A673 (cell line): ENCODE measurements at places on chromosomes 12 and 14. TPM values are rescaled to one million over a fixed set of nuclear protein-coding genes. Genes with fewer than 3 reads are reported as not detected.

- DNase-seq: no peak
Measured at GRCh38 chr14:60495946-60496345, 10.1 kb upstream of the C14orf39 start.

- peak; percentile 93 for DNase-seq
Measured at GRCh38 chr12:53099071-53099882, 1.8 kb downstream of the IGFBP6 start.

DNA sequence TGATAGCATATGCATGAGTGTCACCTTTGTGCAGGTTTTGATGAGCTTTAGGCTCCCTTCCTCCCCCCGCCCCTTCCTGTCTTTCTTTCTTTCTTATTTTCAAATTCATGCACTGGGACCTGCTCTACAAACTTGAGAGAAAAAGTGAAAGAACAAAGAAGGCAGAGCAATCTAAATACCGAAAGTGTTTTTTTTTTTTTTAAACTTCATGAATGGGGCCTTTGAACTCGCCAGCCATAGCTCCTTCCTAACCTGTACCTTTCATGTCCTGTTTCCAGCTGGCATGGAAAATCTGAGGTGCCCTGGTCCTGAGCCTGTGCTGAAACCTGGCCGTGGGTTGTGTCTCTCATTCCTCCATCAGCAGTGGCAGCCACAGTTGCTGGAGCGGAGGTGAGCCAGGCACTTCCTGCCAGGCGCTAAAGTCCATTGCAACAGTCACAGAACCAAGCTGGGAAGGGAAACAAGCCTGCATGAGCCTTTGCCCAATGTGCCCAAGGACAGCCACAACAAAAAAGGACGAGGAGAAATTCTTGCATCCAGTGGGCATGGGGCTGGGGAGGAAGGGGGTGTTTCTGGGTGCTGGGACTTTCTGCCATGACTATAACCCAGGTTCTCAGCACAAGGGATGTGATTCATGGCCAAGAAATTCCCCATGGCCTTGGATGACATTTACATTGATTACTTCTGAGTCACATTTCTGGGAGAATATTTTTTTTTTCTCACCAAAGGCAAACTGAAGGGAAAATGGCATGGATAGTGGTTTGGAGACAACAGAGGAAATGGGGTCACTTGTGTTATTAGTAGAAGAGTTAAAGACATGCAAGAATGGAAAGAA, 102.7 kb downstream of the TMEM30B start:
- peak; percentile 61 for DNase-seq

DNA sequence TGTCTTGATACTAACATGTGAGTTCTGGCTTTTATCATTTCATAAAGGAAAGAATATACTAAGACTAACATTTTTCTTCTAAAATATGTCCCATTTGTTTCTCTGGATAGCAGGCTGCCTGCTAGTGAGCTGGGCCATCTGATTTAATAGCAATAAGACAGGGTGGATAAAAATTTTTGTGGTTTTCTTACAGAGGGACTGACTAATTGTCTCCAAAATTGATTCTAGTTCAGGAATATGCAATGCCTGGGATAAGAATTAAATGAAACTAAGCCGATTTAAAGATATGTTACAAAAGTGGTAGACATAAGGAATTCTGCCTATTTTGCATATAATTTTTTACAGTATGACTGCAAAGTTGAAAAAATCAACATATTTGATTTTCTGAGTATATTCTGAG, 252.9 kb upstream of the NAV3 start:
- no peak for DNase-seq

- DNase-seq: no peak
Measured at GRCh38 chr12:2240390-2240789, 187.6 kb downstream of the CACNA1C start.

DNA sequence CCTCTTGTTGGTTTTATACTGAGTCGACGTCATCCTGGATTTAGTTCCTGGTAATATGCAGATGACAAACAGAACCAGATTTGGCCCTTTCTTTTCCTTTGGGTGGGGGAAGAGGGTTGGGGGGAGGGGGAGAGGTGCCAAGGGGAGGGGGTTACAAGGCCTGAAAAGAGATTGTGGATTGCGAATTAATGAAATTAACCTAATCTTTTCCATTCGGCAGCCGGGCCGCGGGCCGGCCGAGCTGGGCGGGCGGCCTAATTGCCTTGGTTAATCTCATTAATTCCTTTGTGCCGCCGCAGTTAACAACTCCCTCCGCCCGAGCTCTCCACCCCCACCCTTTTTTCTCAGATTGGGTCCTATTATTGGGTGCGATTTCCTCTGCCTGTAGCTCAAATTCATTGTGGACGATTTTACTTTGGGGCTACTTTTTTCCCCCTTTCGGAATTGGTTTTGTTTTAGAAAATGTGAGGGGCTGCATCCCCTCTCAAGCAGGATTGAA, 387 bp upstream of the GSC start:
- peak; percentile 61 for DNase-seq

DNA sequence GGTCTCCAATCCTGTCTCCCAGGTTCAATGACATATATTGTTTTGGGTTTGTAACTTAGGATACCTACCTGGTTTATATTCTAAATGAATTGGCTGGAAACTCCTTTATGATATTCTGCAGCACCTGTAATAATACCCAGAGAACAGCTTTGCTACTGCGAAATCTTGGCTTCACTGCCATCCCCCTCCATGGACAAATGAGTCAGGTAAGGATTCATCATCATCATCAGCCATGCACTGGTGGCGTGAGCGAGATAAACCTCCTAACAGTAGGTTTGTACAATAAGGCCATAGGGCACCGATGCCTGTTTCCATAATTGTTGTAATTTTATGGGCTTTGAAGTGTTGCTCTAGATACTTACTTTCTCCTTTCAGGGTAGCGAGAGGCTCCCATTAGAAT, 10.7 kb downstream of the DDX47 start:
- no peak for DNase-seq

GRCh38 chr12:24901576-24902461, 47.1 kb downstream of the BCAT1 start:
- no peak for DNase-seq

DNA sequence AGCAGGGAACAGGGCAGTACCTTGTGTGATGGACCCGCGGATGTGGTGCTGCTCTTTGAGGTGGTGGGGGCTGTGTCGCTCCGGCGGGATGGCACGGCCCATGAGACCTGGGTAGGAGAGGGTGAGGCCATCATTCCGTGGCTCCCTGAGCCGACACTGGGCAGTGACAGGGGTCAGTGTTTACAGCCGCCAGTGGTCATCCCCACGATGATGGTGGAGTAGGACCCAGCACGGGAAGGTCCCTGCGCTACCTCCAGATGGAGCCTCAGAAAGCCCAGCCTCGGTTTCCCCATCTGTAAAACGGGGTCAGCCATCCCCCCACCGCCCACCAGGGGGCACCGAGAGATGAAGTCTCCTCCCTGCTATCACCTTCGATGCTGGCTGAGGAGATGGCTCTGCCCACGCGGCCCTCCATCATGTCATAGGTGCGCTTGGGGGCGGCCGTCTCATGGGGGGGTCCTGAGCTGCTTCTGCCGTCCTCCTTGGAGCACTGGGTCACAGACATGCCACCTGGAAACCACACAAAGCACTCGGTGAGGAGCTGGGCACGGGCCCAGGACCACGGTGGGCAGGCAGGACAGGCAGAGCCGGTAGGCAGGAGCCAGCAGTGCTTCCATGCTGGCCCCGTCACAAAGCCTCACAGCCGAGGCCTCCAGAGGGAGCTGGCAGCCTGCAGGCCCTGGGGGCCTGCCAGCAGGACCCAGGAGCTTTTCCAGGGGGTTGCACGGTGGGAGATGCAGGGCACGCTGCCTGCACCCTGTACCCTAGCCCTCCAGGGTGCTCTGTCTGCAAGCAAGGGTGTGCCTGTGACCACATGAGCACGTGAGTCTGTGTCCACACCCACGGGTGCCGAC, 53.1 kb downstream of the RFLNA start:
- no peak for DNase-seq

- no peak for DNase-seq
Measured at GRCh38 chr12:116773276-116773731, 35.2 kb downstream of the RNFT2 start.

GRCh38 chr12:132766380-132767085, 4.9 kb upstream of the ANKLE2 start:
- peak; percentile 85 for DNase-seq

DNA sequence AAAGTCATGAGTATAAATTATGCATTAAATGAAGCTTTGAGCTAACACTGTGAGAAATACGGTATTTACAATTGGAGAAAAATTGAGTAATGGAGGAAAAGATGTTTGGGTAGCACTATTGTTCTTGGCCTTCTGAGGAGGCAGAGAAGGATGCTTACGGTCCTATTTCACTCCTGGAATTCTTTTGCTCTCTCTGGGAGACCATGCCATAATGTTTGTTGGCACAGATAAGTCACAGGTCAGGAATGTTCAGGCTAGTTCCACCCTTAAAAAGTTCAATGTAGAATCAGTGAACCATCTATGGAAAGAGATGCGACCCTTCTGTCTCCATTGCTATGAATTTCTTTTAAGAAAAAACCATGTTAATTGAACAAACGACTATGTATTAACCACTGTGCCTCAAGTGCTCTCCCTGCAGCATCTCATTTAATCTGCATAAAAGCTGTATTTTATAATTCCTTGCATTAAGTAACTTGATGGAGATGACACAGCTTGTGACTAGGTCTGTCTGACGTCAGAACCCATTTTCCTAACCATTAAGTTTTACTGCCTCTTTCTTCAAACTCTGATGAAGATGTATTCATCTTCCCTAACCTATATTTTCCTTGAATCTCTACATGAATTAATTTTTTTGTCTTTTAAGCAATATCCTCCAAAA, 9.5 kb downstream of the BATF start:
- no peak for DNase-seq

- DNase-seq: peak; percentile 63
Measured at GRCh38 chr12:4379405-4379804, at the start of gene FGF23. Gene FGF23, minus strand, starts transcription at chr12:4379712. Its CDS starts 130 bp downstream, at chr12:4379582.

GRCh38 chr12:13104409-13104808, 942 bp upstream of the GSG1 start:
- no peak for DNase-seq

GRCh38 chr12:130043685-130044406, 118.4 kb upstream of the FZD10 start:
- no peak for DNase-seq

- DNase-seq: peak; percentile 80
Measured at GRCh38 chr14:77181603-77182437, at the start of gene TMEM63C. Gene TMEM63C, plus strand, starts transcription at chr14:77181798. Its CDS starts 37,016 bp downstream, at chr14:77218814.

GRCh38 chr14:100159094-100159864, at the start of gene DEGS2:
Gene DEGS2, minus strand, starts transcription at chr14:100159645. Its CDS starts 58 bp downstream, at chr14:100159587.
- DNase-seq: no peak

- DNase-seq: peak; percentile 53
Measured at GRCh38 chr14:103561381-103562178, 877 bp downstream of the BAG5 start.

DNA sequence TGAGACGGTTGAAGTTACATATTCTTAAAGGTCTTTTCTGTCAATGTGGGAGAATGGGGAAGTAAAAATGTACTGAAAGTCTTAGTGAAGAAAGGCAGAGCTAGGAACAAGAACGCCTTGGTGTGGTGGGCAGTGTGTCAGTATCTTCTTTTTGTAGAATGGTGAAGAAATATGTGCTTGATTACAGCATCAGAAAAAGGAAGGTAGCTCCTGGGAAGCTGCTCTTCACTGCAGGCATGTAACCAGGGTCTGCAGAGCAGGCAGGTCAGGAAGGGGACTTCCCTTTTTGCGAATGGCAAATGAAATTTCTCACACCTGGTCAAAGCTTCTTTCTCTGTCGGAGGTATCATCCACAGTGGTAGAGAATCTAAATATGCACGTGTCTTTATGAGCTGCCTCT, 226.2 kb downstream of the ADAMTS20 start:
- DNase-seq: no peak

DNA sequence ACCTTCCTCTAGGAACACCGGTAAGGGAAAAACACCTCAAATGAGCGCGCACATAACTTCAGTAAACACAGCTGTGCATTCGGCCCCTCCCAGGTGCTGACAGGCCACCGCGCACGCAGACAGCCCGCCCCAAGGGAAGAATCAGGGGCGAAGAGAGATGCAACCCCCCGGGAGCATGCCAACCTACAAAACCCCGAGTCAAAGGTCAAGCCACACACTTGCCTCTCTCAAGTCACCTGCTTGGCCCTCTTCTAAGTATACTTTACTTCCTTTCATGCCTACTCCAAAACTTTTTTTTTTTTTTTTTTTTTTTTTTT, 2.3 kb upstream of the CYP46A1 start:
- DNase-seq: no peak

- no peak for DNase-seq
Measured at GRCh38 chr12:121574025-121574424, 6.8 kb downstream of the KDM2B start.

The HPD gene
- total RNA-seq: not detected in 2 replicates

The HOTAIR gene
- 5.4 and 5.5 TPM in 2 replicates for total RNA-seq

The KRT86 gene
- not detected in 2 replicates for total RNA-seq

The RNFT2 gene
- total RNA-seq: 36.4 and 38.5 TPM in 2 replicates

The BRMS1L gene
- total RNA-seq: 14.4 and 14.6 TPM in 2 replicates

The SIX6 gene
- 0.13 and 0.28 TPM in 2 replicates for total RNA-seq

The PTCSC3 gene
- not detected in 2 replicates for total RNA-seq

The RPS6KL1 gene
- 0.80 and 1.0 TPM in 2 replicates for total RNA-seq

The KLRK1 gene
- total RNA-seq: 0.17 TPM in 1 of 2 replicates, not detected in the other

The SERPINA3 gene
- 0.17 TPM in 1 of 2 replicates, not detected in the other for total RNA-seq

The CCDC38 gene
- total RNA-seq: 0.24 and 0.26 TPM in 2 replicates

The KRT77 gene
- not detected in 2 replicates for total RNA-seq

The RAB15 gene
- 23.6 and 26.9 TPM in 2 replicates for total RNA-seq
